ENCODE measurements at places on chromosomes 7 and 10.

DNA sequence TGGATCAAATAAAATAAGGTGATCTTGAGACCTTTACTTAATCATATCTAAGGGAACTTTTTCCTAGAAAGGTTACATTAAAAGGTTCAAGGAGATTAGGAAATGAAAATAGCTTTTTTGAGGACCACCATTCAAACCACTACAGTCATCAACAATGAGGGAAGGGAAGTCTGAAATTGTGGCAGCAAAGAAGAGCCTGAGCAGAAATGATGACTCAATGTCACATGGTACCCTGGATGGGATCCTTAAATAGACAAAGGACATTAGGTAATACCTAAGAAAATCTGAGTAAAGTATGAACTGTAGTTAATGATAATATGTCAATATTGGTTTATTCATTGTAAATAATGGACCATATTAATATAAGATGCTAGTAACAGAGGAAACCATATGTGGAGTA, 236.0 kb downstream of the SEMA3D start:
- no peak for DNase-seq

DNA sequence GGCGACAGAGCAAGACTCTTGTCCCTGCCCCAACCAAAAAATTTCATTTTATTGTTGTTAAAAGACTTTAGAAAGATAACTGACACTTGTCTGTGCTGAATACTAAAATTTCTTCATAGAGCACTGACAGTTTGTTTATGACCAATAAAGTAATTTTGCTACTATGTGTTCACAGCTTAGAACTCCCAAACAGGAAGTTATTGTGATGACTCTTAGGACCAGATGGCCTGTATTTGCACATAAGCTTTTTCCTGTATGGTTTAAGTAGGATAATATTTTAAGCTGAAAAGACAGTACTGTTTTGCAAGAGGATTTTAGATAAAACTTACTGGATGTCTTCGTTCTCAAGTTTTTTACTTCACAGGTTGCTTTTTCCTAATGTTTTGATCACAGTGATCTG, 80.7 kb downstream of the MMRN2 start:
- no peak for DNase-seq

DNA sequence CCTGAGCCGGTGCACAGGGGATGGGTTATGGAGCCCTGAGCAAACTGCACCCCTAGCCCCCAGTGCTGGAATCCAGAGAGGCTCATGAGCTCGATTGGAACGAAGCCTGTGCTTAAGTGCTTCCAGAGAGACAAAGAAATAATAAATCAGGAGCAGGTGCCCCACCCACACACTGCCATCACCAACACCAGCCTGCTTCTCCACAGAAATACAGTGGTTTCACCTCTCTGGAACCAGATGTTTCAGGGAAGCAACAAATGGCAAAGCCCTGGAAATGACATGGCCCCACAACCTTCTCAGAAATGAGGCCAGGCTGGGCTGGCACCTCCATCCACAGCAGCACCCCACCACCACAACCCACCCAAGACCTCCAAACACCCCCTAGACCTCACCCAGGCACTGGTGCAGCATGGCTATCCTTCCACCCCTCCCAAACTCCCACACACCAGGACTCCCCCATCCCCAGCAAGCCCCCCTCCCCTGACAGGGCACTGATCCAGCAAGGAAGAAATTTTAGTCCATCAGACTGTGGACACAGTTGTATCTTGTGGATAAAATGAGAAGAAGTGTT, 4.1 kb upstream of the SLC18A3 start:
- no peak for DNase-seq

GRCh38 chr7:50205011-50205410, 99.5 kb upstream of the IKZF1 start:
- DNase-seq = no peak

Data from right lung (tissue), 10 donors.